ENCODE measurements at places on chromosomes 6 and 20. TPM values are rescaled to one million over a fixed set of nuclear protein-coding genes. Genes with fewer than 3 reads are reported as not detected.

DNA sequence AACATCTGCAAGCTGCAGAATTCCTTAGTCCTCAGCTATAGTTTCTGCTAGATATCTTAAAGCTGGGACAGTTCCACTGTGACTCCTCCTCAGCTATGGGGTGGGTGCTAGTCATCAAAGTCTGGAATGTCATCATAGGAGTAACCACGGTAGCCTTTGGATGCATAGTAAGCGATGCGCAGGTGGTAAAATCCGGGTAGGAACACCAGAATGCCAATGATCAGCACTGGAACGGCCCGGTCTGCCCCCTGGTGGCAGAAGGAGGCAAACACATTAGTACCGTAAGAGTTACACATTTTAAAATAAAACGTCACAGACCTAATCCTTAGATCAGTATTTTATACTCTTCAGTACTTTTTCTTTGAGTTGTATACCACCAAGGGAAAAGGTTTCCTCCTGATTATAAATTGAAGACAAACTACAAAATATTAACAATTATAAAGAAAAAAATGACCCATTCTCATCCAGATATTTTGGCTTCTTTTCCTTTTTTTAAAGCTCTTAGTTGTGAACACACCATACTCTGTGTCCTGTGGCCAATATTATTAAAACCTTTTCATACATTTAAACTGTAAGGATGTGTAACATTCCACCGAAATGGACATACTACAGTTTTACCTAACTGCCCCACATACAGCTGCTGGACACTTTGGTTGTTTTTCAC, 18.9 kb downstream of the PCNA start:
- DNase-seq = peak; percentile 57

DNA sequence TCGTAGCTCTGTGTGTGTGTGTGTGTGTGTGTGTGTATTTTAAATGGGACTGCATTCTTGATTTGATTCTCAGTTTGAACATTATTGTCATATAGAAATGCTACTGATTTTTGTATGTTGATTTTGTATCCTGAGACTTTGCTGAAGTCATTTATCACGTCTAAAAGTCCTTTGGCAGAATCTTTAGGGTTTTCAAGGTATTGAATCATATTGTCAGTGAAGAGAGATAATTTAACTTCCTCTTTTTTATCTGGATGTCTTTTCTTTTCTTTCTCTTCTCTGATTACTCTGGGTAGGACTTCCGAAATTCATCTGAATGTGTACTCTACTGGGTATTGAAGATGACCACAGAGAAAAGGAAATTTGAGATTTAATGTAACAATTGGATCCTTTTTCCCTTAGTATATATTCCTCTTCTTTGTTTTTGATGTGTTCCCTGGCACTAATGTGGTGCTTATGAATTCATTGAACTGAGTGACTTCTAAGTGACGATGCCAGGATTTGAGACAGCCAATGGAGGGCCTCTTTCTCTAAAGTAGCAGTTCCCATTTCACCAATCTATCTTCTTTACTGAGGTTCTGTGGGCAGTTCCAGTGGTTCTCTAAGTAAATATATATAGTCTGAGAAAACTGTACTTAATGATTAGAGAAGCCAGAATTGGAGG, 47.6 kb downstream of the TNFAIP3 start:
- DNase-seq = no peak

DNA sequence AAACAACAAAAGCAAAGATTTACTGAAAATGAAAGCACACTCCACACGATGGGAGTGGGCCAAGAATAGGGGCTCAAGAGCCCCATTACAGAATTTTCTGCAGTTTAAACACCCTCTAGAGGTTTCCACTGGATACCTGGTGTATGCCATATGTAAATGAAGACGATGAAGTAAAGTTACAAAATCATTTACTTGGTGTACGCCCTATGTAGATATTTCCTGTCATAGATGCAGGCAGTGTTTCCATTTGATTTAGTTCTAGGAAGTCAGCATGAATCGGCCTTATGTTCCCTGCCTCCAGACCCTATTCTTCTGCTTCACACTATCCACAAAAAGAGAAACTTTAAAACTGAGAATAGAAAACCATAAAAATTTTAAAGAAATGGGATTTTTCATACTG, 404.4 kb upstream of the GJE1 start:
- DNase-seq = no peak

GRCh38 chr6:153591159-153591558, 447.9 kb upstream of the OPRM1 start:
- DNase-seq = no peak

- DNase-seq = no peak
Measured at GRCh38 chr6:158174514-158174913, 6.4 kb downstream of the GTF2H5 start.

- DNase-seq = no peak
Measured at GRCh38 chr6:143507358-143508145, 4.0 kb downstream of the FUCA2 start.

GRCh38 chr6:162372106-162372505, 355.5 kb downstream of the PRKN start:
- DNase-seq = no peak

- DNase-seq = no peak
Measured at GRCh38 chr6:129890164-129890563, 29.0 kb upstream of the TMEM244 start.

- DNase-seq = peak; percentile 57
Measured at GRCh38 chr6:119446609-119447008, 97.0 kb upstream of the MAN1A1 start.

DNA sequence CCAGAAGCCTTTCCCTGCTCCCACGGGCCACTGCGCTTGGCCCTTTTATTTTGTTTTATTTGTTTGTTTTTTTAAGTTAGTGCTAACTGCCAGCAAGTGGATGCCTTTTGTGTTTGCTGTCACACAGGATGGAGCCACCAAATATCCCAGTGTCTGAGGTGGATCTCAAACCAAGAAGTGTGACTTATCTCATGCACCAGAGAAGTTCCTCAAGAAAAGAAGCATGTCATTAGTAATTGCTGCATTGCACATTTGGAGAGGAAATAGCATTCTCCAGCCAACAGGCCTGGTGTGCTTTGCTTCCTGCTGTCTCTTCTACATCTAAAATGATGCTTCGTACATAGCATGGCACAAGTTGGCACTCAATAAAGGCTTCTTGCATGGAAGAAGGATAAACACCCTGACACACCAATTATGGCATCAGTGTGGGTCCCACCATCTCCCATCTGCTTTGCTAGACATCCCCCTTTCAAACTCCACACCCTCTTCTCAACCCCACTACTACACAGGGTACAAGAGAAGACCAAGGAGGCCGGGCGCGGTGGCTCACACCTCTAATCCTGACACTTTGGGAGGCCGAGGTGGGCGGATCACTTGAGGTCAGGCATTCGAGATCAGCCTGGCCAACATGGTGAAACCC, 1.9 kb upstream of the ATP9A start:
- no peak for DNase-seq

DNA sequence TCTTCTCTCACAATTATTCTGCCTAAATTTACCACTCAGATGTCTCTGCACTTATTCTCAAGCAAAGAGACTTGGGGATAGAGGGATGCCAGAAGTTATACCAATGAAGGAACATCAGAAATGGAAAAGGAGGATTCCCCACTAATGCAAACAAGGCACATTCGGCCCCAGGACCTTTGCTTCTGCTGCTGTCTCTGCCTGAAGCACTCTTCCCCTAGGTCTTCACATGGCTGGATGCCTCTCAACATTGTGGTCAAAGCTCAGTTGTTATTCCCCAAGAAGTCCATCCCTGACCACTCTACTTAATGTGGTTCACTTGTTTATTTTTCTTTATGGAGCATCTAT, 508.7 kb downstream of the DOK5 start:
- no peak for DNase-seq

DNA sequence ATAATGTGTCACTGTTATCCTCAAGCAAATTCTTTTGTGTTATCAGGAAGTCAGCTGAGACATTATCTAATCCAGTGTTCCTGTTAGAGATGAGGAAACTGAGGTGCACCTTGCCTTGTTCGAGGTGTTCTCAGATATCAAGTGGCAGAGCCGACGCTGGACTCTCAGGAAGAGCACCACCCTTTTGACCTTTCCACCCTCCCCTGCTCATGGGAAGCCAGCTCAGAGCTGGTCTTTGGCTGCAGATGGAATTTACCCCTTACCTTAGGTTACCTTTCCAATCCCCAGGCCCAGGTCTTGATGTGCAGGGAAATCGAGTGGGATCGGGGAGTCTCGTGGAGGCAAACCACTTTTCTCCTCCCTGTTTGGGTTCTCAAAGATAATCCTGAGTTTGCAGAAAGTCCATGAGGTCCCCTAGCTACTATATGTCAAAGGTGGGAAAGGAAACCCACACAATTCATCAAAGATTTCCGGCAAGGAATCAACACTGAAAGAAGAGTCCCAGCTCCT, 62.9 kb upstream of the PIM1 start:
- no peak for DNase-seq

- no peak for DNase-seq
Measured at GRCh38 chr6:32213649-32214048, 10.2 kb downstream of the NOTCH4 start.

DNA sequence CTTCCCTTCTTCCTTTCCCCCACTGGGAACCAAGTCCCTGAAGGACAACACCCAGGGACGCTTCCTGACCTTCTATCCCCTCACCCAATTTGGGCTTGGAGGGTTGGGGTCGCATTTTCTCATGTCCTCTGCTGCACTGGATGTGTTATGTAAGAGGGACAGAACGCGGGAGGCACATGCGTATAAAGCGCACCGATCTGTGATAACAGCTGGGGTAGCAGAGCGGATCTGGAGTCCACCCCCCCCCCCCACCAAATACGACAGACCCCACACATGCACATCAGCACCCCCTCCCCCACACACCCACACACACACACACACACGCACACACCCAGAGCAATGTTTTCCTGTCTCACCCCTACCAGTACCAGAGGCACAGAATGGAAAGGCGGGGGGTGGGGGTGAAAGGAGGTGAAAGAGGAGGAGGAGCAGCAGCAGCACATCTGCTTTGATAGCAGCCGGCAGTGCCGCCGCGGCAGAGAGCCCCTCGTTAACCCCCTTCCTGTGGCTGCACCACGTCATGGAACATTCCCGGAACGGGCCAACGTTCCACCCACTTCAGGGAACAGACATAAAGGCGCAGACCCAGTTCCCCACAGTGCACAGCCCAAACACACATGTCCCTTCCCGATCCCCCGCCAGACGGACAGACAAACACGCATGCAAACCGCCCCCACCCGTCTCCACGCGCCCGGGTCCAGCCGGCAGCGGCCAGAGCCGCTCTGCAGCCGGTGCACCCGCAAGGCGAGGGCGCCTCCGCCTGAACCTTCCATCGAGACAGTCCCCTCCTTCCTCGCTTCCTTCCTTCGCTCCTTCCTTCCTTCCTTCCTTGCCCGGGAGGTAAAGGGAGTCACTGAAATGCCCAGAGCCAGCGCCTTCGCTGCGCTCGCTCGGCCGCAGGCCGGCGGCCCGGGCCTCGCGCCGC, 590 bp downstream of the HIVEP2 start:
- DNase-seq = peak; percentile 94

DNA sequence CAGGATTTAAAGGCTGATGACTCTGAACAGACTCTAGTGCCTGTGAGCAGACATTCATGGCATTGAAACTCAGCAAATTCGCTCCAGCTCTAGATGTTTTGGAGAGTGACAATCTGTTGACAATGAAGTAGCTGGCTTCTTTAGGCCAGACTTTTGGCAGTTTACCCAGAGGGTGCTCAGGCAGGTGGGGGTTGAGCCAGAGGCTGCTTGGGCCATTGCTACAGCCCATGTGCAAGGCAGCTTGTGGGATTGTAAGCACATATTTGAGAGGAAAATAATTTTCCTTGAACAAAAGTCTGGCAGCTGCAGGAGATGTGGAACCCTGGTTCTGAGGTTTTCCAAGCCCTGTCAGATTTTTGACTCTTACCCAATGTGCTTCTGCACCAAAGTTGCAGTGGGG, 311.6 kb downstream of the CDC5L start:
- DNase-seq = no peak

GRCh38 chr6:94131271-94131670, 711.9 kb upstream of the EPHA7 start:
- no peak for DNase-seq

GRCh38 chr6:41921712-41921998, 356 bp downstream of the BYSL start:
- DNase-seq = no peak

The HMGCLL1 gene
- total RNA-seq = 0.94 TPM

The KLC4 gene
- 33.7 TPM for total RNA-seq

The MOCS1 gene
- total RNA-seq = 25.9 TPM

The UBR2 gene
- total RNA-seq = 35.2 TPM

The PDCD2 gene
- 49.8 TPM for total RNA-seq

The RIPPLY2 gene
- total RNA-seq = 0.38 TPM

The ZBTB24 gene
- total RNA-seq = 12.0 TPM

The TSPO2 gene
- 0.44 TPM for total RNA-seq

The CNR1 gene
- total RNA-seq = 4.8 TPM

The LHFPL5 gene
- total RNA-seq = 0.47 TPM

The PSORS1C2 gene
- total RNA-seq = not detected

The LRRC1 gene
- 12.6 TPM for total RNA-seq

The LPIN3 gene
- 31.6 TPM for total RNA-seq
